Activated T-helper 2 cell treated with anti-CD3 and anti-CD28 coated beads, Interferon-gamma antibody, Interleukin-2, Interleukin-4, amounts not matched to agents 10 μg/mL and 5 μg/mL and 100 μg/mL, durations not matched to agents 14 hours and 24 hours and 36 hours (primary cell): ENCODE measurements at places on chromosomes 3 and 15. TPM values are rescaled to one million over a fixed set of nuclear protein-coding genes. Genes with fewer than 3 reads are reported as not detected.

DNA sequence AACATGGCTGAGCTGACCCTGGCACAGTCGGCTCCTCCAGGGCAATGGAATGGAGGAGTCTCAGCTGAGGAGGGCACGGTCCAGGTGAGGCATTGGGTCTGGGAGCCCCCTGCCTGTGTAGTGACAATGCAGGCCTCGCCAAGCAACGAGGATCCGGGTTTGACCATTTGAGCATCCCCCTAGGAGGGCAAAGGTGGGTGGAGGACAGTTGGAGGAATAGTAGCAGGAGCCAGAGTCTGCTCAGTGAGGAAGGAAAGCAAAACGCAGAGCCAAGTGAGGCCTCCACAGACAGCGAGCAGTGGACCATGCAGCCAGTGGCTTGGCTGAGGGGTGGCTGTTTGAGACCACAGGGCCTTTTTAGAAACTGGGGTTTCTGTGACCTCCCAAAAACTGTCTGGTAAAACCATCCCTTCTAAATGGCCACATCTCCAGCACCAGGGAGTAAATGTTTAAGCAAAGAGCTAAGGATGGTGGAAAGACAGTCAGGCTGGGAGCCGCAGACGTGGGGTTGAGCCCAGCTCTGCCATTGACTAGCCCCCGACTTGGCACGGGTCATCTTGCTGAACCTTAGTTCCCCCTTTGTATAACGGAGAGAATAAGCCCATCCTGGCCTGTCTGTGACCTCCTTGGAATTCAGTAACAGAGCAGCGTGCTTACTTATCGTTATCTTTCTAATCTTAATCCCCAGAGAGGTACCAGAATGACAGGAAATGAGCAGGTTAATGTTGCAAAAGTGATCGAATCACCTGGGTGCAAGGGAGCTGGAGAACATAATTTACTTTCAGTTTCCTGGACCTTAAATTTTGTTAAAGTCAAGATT, 46.8 kb downstream of the CMTM6 start:
- DNase-seq = no peak

DNA sequence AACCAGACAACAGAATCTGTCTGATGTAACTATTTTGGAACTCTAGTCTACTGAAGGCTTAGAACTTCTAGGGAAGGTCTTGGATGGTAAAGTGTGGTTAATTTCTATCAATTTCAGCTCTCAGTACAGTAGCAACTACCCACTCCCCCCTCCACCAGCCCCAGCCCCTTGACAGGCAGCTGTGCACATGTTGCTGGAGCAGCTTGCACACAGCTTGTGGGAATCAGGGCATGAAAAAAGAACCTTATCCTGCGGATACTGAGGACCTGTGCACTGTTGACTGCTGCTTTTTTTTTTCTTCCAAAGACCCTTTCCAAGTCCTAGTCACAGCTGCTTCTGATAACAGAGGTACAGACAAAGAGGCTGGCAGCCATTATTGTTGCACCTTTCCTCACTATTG, 81.5 kb upstream of the UBP1 start:
- no peak for DNase-seq

DNA sequence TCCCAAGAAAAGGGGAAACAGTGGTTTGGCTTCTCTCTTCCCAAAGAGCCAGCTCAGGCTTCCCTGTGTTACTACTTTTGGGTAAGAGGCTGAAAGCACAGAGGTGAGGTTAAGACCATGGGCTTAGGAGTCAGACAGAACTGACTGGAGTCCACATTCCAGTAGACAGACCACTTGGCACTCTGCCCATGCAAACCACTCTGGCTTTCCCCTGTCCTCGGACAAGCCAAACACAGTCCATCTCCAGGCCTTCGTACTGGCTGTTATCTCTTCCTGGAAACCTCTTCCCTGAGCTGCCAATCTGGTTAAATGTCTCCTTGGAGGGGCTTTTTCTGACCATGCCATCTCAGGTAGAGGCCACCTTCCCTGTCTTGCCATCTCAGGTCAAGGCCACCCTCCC, 53.1 kb upstream of the FAM3D start:
- DNase-seq = no peak

- no peak for DNase-seq
Observed at GRCh38 chr15:26357653-26358052, 415.2 kb downstream of the GABRB3 start.

DNA sequence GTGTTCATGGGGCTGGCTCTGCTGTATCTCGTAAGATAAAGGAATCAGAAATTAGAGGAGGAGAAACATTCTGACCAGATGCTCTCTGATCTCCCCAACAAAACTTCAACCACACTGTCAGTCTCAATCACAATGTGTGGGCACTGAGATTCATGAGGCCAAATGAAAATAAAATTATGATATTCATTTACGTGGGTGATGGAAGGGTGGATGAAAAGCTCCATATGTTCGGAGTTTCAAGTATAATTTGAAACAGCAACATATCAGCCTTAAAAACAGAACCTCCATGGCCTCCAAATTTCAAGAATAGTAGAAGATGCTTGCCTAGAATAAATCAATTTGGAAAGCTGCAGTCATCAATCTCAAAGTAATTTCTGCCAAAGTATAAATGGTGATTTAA, 363.7 kb downstream of the MAGI1 start:
- DNase-seq = no peak

DNA sequence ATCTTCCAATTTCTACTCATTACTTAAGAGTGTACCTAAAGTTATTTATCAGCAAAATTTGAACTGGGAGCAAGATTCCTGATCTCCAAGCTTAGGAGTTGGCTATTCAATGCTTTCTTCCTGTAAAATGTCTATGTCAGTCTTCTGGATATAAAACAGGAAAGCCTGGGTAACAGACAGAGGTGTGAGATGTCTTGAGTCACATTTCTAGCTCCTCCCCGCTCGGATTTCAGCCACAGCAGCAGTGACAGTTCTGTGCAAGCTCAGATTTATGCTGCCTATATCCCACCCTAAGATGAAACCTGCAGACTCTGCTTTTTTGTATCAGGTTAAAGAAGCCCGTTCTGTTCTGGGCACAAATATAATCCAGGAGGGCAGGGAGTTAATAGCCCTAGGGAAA, 2.1 kb upstream of the ARMC8 start:
- no peak for DNase-seq

MAGEL2 gene
- not detected in 2 replicates for total RNA-seq

TNFAIP8L3 gene
- total RNA-seq = 0.98 and 1.8 TPM in 2 replicates

BHLHE40 gene
- 421 and 425 TPM in 2 replicates for total RNA-seq

DNA sequence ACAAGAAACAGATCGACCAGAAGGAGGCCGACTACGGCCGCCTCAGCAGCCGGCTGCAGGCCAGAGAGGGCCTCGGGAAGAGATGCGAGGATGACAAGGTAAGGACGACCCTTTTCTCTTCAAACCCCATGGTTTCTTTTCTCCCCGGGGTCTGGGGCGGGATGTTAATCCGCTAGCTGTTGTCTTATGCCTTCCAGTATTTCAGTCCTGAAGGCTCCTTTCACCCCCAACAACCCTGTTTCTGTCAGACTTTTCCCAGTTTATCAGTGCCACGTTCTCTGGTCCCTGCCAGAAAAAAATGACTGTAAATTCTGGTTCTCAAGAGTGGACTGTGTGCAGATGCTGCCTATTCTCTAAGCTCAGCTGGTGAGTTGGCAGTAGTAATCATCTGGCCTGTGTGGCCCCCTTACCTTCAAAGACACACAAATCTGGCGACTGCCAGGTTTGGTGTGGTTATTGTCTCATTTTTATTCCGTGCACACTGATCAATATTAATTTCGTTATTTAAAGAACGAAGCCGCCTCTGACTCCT, 806 bp downstream of the GOLM2 start:
- no peak for DNase-seq

GRCh38 chr15:92847841-92848240, 52.3 kb upstream of the CHD2 start:
- no peak for DNase-seq

- no peak for DNase-seq
Observed at GRCh38 chr3:35710554-35710953, 71.2 kb downstream of the ARPP21 start.

SLC12A1 gene
- not detected in 2 replicates for total RNA-seq

DNA sequence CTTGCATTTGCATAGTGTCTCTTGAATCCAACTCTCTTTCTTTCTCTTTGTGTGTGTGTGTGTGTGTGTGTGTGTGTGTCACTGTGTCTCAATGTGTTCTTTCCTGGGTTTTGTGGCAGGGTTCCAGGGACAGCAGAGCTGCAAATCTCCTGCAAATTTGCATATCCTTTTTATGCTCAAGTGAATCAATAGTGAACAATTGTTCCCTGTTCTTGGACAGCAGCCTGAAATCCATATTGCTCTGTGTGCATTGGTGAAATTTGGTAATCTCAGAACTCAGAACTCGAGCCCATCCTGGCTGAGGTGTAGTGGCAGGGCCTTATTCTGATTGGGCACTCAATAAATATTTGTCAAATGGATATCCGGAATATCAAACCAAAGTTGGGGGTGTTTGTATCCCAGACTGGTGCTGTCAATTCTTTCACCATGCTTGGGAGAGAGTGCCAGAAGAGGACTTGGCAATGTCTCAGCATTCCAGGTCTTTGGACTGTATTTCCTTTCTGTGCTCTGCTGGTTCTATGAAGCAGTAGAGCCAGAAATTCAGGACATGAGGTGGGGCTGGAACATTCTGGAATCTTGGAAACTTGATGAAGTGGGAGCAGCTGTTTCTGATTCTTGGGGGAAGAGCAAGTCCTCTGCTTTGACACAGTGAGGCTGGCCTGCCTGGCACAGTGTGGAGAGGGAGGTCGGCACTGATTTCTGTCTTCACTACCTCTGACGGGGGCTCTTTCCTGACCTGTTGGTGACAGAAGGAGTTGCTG, 380.6 kb upstream of the C2CD4B start:
- DNase-seq = no peak

GRCh38 chr3:177602601-177603147, 405.4 kb upstream of the TBL1XR1 start:
- no peak for DNase-seq

DNA sequence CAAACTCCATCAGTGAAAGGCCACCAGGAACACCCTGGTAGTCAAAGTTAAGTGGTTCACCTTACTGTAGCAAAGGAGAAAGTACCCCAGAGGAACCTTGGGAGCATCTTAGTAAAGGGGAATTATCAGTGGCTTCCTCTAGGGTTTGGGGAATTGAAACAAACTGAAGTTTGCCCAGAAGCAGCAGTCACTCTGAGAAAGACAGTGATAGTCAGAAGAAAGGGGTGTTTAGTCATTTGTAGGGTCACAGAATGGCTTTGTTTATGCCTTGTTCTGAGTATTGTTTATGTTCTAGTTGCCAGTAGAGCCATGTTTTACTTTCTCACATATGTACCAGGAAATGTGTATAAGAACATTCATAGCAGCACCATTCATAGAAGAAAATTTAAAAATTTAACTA, 93.8 kb downstream of the FHIT start:
- DNase-seq = no peak

GRCh38 chr3:183895296-183895695, 10.6 kb upstream of the PARL start:
- no peak for DNase-seq

GRCh38 chr15:69526081-69527061, 73.8 kb downstream of the RPLP1 start:
- DNase-seq = no peak

- no peak for DNase-seq
Observed at GRCh38 chr3:197820550-197821335, 29.7 kb downstream of the LRCH3 start.
